ENCODE measurements at places on chromosomes 3 and 15.

DNA sequence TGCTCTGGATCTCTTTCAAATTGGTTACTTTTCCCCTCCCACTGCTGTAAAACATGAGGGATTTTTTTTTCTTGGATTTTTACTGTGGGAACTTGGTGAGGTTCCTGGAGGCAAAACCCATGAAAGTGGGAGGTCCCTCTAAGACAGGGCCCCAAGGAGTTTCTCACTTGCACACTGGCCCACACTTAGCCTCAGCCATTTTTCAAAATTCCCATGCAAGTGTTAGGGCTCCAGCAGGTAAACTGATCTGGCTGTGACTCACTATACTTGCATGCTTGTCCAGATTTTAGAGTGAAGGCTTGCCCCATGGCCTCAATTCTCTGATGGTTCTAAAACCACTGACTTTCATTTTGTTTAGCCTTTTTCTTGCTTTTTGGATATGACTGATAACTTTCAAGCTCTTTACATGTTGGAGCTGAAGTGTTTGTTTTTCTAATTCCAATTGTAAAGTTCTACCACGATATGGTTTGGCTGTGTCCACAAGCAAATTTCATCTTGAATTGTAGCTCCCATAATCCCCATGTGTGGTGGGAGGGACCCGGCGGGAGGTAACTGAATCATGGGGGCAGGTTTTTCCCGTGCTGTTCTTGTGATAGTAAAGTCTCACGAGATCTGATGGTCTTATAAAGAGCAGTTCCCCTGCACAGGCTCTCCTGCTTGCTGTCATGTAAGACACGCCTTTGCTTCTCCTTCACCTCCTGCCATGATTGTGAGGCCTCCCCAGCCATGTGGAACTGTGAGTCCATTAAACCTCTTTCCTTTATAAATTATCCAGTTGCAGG, 37.7 kb downstream of the MCCC1 start:
- no peak for DNase-seq

DNA sequence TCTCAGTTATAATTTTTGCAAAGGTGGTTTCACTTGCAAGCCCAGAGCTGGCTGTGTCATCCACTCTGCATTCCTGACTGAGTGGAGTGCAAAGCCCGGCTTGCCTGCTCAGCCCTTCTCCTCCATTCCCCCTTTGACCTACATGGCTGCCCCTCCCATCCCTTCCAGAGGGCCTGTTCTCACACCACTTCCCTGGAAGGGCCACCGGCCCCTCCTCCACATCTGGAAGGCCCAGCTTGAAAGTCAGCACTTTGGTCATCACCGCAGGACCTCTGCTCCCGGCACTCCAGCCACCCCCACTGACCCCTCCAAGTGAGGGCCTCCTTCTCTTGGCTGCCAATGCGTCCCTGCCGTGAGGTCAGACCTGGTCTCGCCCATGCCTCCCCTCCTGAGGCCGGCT, 74.1 kb upstream of the RNF7 start:
- DNase-seq: no peak

GRCh38 chr15:39792844-39793335, 10.2 kb upstream of the FSIP1 start:
- DNase-seq: no peak

GRCh38 chr3:187741403-187742350, 3.6 kb downstream of the BCL6 start:
- peak; percentile 90 for DNase-seq

DNA sequence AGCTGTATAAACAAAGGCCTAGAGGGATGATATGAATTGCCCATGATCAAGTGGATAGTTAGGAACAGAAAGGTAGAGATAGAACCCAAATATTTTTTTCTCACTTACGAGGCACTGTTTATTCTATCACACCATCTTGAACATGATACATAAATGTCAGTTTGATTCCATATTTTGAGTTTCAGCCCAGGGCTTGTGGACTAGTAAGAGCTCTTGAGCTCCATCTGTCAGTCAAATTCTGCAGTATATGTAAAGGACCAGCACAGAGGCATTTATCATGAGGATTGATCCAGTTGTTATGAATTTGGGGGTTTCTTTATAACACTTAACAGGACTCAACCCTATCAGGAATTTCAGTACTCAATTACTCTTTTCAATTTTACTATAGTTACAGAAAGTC, 4.8 kb downstream of the SLC27A2 start:
- DNase-seq: no peak

GRCh38 chr15:95646484-95647273, 683.8 kb upstream of the NR2F2 start:
- DNase-seq: no peak

DNA sequence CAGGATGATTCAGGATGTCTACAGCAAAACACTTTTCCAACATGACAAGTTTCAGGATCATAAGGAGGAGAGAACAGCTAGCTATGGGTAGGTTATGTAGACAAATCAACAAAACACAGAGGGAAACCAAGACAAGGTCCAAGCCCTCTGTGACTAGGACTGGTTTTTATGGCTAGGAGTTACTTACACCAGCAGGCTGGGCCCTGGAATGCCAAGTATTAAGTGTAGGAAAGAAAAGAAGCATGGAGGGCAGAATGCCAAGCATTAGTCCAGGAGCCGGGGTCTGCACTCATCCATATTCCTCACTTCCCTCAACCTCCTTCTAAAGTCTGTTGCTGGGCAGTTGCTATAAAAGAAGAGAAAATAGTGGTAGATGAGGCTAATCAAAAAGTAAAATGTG, 35.3 kb upstream of the PPP2R3A start:
- no peak for DNase-seq

GRCh38 chr15:86863226-86863915, 783.7 kb downstream of the AGBL1 start:
- DNase-seq: no peak

DNA sequence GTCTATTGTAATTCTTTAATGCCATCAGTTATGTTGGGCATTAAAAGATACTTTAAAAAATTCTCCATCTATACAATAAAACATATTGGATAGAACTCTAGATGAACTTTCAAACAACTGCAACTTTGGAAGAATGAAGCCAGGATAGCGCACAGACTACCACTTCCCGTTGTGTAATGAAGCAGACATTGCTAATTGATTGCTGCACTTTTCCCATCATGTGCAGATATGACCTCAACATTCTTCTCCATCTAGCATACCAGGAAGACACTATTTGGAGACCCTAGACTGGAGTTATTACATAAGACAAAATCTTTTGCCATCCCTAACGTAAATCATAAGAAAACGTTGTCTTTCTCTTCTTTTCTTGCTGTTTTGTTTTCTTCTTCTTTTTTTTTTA, 75.0 kb downstream of the EDEM1 start:
- no peak for DNase-seq

DNA sequence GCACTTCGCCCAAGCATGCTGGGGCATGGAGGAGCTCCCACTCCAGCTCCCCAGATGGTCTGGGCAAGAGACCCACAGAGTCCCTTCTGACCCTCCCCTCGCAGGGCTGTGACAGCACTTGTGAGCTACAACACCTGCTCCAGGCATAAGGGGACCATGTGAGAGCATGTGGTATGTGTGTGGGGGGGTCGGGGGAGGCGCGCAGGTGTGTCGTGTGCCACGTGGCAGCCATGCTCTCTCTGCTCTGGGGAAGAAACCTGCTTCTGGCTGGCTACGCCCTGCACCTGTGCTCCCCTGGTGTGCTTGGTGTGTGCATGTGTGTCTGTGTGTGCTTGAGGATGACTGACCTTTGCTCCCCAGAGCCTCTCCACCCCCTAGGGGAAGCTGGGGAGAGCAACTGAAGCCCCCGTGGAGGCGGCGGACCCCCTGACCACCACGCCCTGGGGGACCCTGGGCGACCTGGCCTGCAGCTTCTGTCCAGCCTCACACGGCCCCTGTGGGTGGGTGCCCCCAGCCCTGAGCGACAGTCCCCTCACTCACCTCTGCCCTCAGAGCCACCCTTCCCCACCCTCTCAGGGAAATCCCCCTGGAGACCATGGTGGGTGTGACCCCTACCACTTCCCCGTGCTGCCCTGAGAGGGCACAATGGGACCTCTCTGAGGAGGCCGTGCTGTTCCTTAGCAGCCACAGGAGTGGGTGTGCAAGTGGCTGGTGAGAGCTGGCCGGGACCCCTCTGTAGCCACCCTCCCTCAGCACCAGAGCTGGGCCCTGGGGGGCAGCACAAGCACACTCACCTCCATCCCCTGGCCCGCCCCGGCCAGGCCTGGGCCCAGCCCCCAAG, 16.6 kb upstream of the SEC13 start:
- DNase-seq: no peak

GRCh38 chr3:160486459-160486869, 36.9 kb upstream of the TRIM59 start:
- DNase-seq: peak; percentile 34

- DNase-seq: no peak
These were observed 1.1 kb upstream of the GPR15 start for GRCh38 chr3:98530676-98531075.
